A549 treated with CORT108297 at 1 μM for 4 hours (cell line): ENCODE measurements at places on chromosomes 1 and 21. TPM values are rescaled to one million over a fixed set of nuclear protein-coding genes. Genes with fewer than 3 reads are reported as not detected.

The VANGL2 gene
- 0.69 to 1.0 TPM (median 0.93 TPM) in 5 replicates for total RNA-seq

The PRRC2C gene
- total RNA-seq: 59.1 to 80.1 TPM (median 75.6 TPM) in 5 replicates

The TTC4 gene
- 27.1 to 39.1 TPM (median 28.3 TPM) in 5 replicates for total RNA-seq

The HAO2 gene
- not detected in 5 replicates for total RNA-seq

The CFHR4 gene
- not detected in 5 replicates for total RNA-seq

The GBP3 gene
- total RNA-seq: 1.1 to 1.6 TPM (median 1.5 TPM) in 5 replicates

The C4BPA gene
- 0.37 to 1.0 TPM (median 0.72 TPM) in 5 replicates for total RNA-seq

The TIAM1 gene
- total RNA-seq: 0.51 to 0.74 TPM (median 0.55 TPM) in 5 replicates

The ZCCHC17 gene
- 21.8 to 26.7 TPM (median 23.2 TPM) in 5 replicates for total RNA-seq

The GTF2B gene
- total RNA-seq: 23.9 to 31.6 TPM (median 25.1 TPM) in 5 replicates

The PPP1R8 gene
- total RNA-seq: 33.8 to 42.2 TPM (median 39.2 TPM) in 5 replicates
